NCI-H345 (cell line): ENCODE measurements at places on chromosomes 12 and 14.

DNA sequence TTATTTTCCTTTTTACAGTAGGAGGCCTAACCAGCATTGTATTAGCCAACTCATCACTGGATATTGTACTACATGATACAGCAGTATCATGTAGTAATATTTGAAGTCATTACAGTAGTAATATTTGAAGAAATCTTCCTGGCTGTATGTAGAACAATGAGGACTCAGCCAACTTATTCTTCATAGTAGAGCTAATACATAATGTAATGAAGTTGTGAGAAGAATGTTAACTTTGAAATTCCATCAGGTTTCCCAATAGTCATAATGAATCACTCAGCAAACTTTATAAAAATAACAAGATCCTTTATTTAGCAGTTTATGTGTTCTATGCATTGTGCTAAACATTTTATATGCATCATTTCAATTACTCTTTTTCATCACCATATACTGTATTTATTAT, 61.8 kb downstream of the LRRK2 start:
- no peak for DNase-seq

DNA sequence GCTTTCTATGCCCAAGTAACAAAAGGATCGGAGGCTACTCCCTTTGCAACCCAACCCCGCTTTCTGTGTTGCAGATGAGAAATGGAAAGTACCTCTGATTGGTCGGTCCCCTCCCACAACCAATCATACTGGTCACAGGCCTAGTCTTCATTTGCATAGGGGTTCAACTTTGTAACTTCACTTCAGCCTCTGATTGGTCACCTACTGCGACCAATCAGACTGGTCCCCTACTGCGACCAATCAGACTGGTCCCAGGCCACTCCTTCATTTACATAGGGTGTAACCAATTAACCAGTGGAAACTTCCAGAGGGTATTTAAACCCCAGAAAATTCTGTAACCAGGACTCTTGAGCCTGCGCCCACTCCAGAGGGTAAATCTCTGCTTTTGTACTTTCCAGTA, 906.4 kb upstream of the TMEM132C start:
- DNase-seq, result no peak

DNA sequence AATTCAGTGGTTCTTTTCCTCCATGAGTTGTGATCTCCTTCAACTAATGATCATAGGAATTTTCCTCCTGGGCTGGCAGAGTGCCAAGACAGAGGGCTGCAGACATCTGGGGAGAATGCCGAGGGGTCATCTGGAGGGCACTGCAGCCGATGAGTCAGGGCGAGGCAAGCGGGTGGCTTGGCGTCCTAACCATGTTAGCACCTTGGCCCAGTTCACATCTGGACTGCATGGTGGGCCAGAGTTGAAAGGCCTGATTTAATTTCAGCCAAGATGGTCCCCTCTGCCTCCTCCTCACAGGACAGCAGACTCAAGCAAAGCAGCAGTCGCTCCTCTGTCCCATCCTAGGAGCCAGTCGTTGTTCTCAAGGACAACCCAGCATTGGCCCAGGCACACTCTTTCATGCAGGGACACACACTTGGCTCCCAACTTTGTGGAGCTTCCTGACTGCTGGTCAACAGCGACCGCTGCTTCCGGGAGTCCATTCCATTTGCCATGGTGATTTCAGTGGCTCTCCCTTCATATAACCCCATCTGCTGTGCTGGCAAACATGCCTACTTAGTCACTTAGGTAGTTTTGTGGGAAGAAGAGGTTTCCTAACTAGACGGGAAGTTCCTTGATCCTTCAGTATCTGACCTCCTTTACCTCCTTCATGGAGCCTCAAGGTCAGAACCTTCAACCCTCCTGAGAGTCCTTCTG, 161.8 kb downstream of the TTC8 start:
- DNase-seq, result no peak

- DNase-seq, result no peak
Observed at GRCh38 chr12:34399631-34400410, 377.5 kb downstream of the ALG10 start.

GRCh38 chr14:31283578-31284252, 76.1 kb upstream of the HECTD1 start:
- DNase-seq, result peak; percentile 16

DNA sequence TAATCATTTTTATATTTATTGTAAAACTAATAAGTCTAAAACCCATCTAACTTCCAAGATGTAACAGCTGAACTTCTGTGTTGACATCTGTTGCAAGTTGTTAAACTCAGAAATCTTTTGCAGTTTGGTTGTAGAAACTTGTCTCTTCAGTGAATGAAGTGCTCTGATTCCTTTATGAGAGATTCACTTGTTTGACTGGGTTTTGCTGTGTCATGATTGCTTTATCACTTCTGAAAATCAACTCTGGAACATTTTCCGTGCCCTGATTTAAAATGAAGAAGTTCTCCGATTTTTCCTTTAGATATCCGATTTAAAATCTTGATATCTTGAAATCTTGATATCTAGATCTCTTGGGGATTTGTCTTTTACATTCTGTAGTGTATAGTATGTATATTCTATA, 65.1 kb downstream of the DIP2B start:
- no peak for DNase-seq

GRCh38 chr12:55684761-55685370, 22.8 kb downstream of the ITGA7 start:
- DNase-seq, result no peak

- peak; percentile 13 for DNase-seq
Observed at GRCh38 chr12:10365696-10366405, 24.0 kb downstream of the KLRK1 start.

DNA sequence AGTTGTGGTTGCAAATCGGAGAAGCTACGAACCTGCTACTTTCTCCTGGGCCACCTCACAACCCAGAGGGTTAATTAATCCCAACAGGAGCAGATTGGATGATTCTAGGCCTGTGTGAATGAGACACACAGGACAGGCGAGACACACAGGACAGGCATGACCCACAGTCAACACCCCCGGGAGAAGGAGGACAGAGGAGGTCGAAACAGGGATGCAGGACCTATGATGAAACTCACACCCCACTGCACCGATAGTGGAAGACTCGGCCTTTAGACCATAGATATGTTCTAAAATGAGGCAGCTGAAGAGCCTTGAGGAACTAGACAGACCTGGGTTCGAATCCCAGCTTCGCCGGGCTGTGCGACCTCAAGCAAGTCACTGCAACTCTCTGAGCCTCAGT, 11.6 kb downstream of the TMEM119 start:
- no peak for DNase-seq

- no peak for DNase-seq
Observed at GRCh38 chr12:132565365-132565764, 45.0 kb downstream of the LRCOL1 start.
